CD4-positive, alpha-beta T cell treated with Interleukin-17A for 1 hour (primary cell): ENCODE measurements at places on chromosomes 1 and 21.
A peak's percentile ranks its signal among the peaks of the same experiment; 100 is the strongest.

DNA sequence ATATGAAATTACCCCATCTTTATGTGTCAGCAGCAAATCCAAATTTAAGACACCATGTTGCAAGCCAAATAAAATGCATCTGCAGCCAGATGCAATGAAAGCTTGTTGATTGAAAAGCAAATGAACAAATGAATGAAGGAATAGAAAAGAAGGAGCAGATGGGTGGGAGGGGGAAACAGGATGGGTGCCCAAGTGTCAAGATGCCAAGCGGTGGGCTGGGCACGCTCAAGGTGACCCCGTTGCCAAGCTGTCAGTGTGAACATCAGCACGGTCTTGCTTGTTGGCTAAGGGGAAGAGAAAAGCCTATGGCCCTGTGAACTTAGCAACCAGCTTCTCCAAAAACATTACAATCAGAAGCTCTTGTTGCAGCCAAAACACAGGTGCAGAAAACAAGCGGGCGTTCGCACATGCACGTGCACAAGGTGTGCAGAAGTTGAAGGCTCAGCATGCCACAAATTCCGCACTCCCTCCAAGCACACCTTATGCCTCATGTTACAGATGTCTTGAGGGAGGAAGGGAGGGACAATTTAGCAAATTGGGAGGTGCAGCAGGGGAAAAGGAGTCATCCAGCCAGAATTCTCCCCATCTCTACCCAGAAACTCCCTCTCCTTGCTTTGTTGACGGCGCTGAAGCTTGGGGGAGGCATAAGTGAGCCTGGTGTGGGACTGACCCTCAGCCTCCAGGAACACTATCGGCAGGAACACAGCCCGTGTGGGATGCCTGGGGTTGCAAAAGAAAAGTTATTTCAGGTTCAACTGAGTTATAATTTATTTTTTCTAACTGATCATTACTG lies 62.4 kb downstream of the HIVEP3 start:
- no peak for DNase-seq

- DNase-seq = peak; percentile 9
Measured at GRCh38 chr1:159091607-159092031, 15.1 kb upstream of the AIM2 start.

DNA sequence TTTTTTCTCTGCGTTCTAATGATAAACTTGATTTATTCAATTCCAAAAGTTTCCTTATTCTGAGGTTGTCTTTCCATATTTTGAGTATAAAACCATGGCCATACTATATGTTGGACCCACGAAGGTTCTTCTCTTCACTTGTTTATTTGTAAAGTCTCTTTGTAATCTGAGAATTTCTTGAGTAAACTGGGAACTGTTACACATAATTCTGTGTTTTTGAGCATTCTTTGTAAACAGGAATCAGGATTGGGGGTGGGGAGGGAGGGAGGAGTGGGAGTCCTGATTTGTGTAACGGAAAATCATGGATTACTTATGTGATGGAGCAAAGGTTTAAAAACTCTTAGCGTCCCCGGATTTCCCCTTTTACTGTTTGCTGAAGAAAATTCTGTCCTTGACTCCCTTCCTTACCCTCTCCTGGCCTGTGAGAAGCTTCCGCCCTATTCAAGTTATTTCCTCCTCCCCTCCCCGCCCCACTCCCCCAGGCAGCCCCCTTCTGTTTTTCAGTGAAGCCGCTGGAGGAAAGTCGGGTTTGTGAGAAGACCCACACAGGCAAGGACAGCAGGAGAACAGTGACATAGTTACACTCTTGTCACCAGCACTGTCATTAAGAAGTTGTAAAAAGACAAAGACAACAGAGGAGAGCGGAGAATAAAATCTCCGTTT lies 6.4 kb upstream of the NBPF11 start:
- no peak for DNase-seq

DNA sequence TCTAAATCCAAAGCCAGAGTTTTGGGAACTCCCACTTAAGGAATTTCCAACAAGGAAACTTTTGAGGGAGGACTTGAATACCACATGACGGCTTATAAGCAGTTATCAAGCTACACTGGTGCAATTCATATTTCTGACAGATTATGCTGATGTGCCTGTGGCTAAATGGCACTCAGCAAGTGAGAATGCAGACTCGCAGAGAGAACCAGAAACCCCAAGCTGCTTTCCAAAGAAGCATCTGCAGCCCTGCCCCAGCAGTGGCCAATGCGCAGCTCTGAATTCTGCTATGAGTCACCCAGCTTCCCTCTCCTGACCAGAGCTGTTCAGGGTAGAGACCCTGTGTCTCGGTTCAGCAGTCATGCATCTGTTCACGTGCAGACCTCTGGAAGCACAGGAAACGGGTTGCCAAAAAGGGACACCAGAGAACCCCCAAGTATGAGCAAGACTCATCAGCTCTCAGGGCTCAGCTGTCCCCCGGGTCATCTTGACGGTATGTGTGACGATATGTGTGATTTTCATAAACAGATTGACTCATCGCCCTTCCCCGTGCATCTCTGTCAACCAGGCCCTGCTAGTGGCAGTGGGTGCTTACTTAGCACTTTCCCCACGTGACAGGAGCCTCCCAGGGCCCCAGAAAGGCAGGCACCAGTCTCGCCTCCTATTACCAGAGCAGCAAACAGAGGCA lies 76.3 kb downstream of the ITPKB start:
- peak; percentile 90 for DNase-seq

- no peak for DNase-seq
Measured at GRCh38 chr1:183277821-183278738, 92.0 kb downstream of the LAMC2 start.

- DNase-seq = no peak
Measured at GRCh38 chr1:214101246-214101645, 113.5 kb downstream of the PROX1 start.

GRCh38 chr1:53524428-53525375 lies 65.5 kb downstream of the DMRTB1 start:
- DNase-seq = no peak

- no peak for DNase-seq
Measured at GRCh38 chr1:222299524-222299923, 248.4 kb downstream of the HHIPL2 start.

DNA sequence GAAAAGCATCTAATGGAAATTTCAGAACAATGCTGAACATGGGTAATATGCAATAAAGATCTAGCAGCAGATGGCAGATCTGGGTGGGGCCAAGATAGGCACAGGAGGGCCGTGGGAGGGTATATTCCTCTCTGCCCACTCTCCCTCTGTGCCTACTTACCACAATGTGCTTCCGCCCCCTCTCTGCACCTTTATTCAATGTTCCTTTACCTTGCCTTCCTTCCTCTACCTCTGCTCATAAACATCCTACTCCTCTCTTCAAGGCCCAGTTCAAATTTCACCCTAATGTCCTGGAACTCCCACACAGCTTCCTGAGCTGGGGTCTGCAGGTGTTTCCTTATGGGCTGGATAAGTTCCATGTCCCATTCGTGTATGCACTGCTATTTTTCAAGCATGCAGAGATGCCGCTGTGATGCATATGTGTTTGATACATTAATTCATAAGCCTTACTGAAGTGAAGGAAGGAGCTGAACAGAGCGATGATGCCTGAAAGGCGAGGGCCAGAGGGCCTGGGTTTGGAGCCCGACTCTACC lies 65.6 kb upstream of the EDEM3 start:
- DNase-seq = no peak

DNA sequence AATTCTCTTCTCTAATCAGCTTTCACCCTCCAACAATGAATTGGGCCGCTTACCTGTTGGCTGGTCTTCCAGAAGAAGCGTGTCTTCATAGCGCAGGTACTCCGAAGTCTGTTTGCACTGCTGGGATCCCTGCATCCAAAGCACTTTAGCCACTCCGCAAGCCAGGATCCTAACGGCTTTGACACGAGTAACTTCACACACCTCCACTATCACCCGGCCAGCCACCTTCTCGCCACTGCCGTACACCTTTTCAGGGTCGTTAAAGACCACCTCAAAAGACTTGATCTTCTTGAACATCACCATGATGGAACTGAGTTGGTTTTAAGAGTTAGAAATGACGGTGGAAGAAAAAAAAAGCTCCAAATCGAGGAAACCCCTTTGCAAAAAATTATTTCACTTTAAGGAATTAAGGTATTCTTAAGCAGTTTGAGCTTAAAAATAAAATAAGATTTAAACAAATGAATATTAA lies 381 bp downstream of the TXNIP start:
- peak; percentile 44 for DNase-seq

- DNase-seq = no peak
Measured at GRCh38 chr1:221963742-221964141, 221.9 kb upstream of the DUSP10 start.

- peak; percentile 38 for DNase-seq
Measured at GRCh38 chr1:207362962-207363860, 41.7 kb downstream of the CD55 start.
